Stimulated activated memory B cell treated with anti-CD40 and anti-IgM and Interleukin-4, amounts not matched to agents 10 μg/mL and 1 μg/mL and 100 μg/mL, for 72 hours (primary cell): ENCODE measurements at places on chromosomes 13 and 19.
A peak's percentile ranks its signal among the peaks of the same experiment; 100 is the strongest.

DNA sequence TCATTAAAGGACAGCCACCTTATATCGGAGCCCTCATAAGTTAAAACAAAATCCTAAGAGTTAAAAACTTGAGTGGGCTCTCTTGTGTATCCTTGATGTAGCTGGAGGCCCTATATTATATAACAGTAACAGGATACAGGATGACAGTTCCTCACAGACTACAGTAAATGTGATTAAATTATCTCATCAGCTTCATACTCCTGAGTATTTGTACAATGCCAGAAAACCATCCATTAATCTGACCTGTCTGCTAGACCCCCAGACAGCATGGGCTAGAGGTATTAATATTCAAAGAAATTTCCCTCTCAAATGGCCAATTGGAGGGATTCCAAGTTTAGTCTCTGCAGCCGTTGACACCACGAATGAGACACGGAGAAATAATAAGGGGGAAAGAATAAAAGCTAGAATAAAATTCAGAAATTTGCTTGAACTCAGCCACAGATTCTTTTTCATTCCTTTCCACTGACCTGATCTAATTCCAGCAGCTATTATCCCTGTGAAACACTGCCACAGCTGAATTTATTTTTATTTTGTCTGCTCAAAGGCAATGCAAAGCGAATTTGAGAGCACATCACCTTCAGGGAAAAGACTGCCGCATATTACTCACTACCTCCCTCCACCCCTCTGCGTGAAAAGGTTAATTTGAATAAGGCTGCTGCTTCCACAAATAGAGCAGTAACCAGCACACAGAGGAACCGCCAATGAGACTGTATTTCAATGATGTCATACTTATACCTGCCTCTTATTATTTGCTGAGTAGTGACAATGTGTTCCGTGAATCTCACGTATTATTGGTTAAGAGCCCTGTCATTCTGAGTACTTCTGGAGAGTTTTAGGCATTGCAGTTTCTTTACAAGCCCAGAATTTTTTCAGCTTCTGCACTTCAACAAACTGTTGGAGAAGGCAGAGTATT lies 155.9 kb upstream of the KLF12 start:
- H3K27ac ChIP-seq: peak overlapping the region; percentile 75
- no peaks in the 10 kb centered on the region for H3K27me3 ChIP-seq
- peak; percentile 95 for ATAC-seq
- H3K4me3 ChIP-seq: peak overlapping the region; percentile 70

DNA sequence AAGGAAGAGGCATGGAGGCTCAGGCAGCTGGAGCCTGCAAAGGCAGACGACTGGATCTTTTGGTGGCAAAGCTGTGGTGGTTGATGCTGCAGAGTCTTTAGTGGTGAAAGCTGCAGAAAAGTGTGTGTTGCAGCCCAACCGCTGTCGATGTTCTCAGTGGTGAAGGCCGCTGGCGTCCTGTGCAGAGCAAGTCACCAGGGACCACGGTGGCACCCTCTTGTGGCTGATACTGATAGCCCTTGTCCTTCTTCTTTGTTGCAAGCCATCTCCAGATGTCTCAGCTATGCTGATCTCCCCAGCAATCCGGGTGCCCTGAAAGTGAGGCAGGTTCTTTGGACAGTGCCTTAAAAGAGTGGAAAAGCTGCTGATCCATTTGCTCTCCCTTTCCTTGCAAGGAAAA lies 610.9 kb upstream of the PCDH9 start:
- no peak overlapping the region for H3K27ac ChIP-seq
- no peaks in the 10 kb centered on the region for H3K27me3 ChIP-seq
- H3K4me3 ChIP-seq: no peak overlapping the region

GRCh38 chr13:63942372-63942771 lies 2526.7 kb upstream of the PCDH20 start:
- H3K4me3 ChIP-seq: no peak overlapping the region
- H3K27ac ChIP-seq: no peak overlapping the region
- H3K36me3 ChIP-seq: no peaks in the 10 kb centered on the region
- ATAC-seq: no peak
- H3K4me1 ChIP-seq: no peaks in the 10 kb centered on the region
- H3K27me3 ChIP-seq: no peaks in the 10 kb centered on the region

DNA sequence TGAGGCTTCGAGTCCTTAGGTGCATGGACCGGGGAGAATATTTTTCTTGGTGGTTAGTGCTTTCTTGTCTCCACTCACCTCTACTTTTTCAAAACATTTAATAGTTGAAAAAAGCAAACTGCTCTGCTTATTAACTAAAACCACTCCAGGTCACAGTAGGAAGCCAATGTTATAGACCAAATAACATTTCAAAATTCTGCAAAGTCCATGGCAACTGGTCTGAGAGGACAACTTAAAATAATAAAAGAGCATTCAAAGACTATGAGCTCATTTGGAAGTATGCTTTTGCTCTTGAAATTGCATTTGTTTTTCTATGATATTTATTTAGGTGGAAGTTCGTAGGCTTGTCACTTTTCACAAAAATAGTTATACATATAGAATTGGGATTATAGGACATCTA lies 483.0 kb downstream of the DCT start:
- no peaks in the 10 kb centered on the region for H3K4me1 ChIP-seq
- ATAC-seq: no peak
- no peak overlapping the region for H3K4me3 ChIP-seq
- no peaks in the 10 kb centered on the region for H3K27me3 ChIP-seq

- no peaks in the 10 kb centered on the region for H3K4me1 ChIP-seq
- H3K4me3 ChIP-seq: no peak overlapping the region
- peaks cover 8% of the 10 kb centered on the region for H3K36me3 ChIP-seq
- no peak for ATAC-seq
- H3K27me3 ChIP-seq: no peaks in the 10 kb centered on the region
These were observed 62.9 kb downstream of the LMO7 start for GRCh38 chr13:75699062-75699461.

- H3K4me1 ChIP-seq: peaks cover 41% of the 10 kb centered on the region
- H3K27ac ChIP-seq: peak overlapping the region; percentile 100
- H3K4me3 ChIP-seq: peak overlapping the region; percentile 93
- ATAC-seq: peak; percentile 0
- H3K27me3 ChIP-seq: no peaks in the 10 kb centered on the region
These were observed 616 bp downstream of the HNRNPUL1 start for GRCh38 chr19:41264581-41265394.

DNA sequence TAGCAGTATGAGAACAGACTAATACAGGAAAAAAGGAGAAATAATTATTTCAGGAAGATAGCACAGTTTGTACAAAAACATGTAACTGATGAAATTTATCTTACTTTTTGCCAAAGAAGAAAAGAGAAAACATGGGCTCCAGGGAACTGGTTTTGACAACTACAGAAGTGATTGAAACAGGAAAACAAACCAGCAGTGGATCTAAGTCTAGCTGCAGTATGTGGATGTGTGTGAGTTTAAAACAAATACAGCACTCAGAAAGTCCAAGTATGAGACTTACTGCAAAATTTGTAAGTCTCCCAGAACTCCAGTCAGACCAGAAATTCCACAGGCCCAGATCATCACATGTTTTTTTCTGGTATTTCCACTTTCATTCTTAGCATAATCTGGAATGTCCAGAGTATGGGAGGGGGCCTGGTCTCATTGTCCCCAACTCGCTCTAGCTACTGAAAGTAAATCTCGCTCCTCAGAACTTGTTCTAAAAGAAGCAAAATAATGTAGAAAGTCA lies 259.5 kb downstream of the NHLRC3 start:
- H3K27ac ChIP-seq: no peak overlapping the region
- peaks cover 5% of the 10 kb centered on the region for H3K36me3 ChIP-seq
- no peak overlapping the region for H3K4me3 ChIP-seq
- no peak for ATAC-seq
- no peaks in the 10 kb centered on the region for H3K27me3 ChIP-seq

DNA sequence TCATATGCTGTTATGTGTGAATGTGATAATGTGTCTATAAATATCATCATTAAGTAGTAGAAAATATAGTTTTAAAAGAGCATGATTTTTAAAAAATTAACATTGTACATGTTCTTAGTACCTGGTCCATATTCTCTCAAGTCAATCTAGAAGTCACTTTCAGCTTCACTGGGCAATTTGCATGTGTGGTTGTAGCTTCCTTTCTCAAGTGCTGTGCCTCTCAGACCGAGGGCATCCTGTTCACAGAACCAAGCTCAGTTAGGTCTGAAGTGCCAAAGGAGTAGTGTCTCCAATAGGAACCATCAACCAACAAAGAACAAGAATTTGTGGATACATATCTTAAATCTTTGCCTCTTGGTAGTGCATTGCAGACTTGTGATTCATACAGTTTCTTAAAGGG lies 541.8 kb upstream of the SLC10A2 start:
- no peak for ATAC-seq
- no peaks in the 10 kb centered on the region for H3K27me3 ChIP-seq
- no peaks in the 10 kb centered on the region for H3K36me3 ChIP-seq

DNA sequence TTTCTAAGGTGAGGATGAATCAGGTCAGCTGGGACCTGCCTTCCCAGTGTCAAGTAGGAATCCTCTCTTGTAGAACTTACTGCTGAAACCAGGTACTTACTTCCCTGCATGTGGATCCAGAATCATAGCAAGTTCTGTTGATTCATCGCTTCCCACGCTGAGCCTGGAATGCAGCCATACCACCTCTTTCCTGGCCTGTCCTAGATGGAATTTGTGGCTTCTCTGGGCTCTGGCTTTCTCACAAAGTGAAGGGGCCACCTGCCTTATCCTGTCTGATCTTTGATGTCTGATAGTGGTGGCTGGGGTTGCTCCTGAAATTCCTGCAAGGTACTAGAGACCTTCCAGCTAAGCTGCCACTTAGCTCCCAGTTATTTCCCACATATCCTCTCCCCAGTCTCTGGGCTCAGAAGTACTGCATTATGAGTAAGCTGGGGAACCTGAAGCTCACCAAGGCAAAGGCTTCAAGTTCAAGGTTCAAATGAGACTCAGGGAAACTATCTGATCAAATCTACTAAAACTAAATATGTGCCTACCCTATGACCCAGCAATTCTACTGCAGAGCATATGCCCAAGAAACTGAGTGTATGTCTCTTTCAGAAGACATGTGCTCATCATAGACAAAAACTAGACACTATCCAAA lies 103.5 kb downstream of the SUCLA2 start:
- no peaks in the 10 kb centered on the region for H3K4me1 ChIP-seq
- peaks cover 39% of the 10 kb centered on the region for H3K36me3 ChIP-seq
- no peak for ATAC-seq
- no peaks in the 10 kb centered on the region for H3K27me3 ChIP-seq
- no peak overlapping the region for H3K27ac ChIP-seq

DNA sequence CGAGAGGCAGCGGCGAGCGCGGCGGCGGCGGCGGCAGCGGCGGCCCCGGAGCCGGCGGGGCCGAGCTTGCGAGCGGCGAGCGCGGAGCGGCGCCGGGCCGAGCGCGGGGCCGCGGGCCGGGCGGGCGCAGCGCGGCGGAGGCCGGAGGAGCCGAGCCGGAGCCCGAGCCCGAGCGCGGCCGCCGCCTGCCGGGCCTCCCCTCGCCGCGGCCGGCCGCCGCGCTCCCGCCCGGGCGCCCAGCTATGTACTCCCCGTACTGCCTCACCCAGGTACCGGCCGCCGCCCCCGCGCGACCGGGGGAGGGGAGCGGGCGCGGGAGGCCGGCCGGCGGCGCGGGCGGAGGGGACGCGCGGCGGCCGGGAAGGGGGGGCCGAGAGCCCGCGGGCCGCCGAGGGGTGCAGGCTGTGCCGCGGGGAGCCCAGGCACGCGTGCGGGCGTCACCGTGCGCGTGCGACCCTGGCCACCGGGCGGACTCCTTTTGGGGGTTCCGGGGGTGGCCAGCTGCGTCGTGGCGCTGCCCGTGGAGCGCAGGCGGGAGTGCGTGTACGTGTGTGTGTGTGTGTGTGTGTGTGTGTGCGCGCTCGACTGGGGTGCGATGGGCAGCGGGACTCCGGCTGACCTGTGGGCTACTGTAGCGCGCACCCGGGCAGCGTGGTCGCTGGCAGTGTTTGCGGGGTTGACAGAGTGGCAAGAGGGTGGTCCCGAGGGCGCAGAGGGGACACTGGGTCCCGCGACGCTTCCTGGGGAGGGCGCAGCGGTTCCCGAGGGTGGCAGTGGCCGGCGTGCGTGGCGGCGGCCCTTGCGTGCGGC lies 526 bp downstream of the NFIX start:
- H3K36me3 ChIP-seq: no peaks in the 10 kb centered on the region
- H3K4me1 ChIP-seq: peaks cover 11% of the 10 kb centered on the region
- H3K27ac ChIP-seq: no peak overlapping the region
- peak; percentile 49 for ATAC-seq
- H3K27me3 ChIP-seq: peaks cover 14% of the 10 kb centered on the region

GRCh38 chr19:6465006-6465405 lies 935 bp downstream of the CRB3 start:
- peaks cover 33% of the 10 kb centered on the region for H3K4me1 ChIP-seq
- H3K36me3 ChIP-seq: peaks cover 31% of the 10 kb centered on the region
- ATAC-seq: no peak
- H3K27ac ChIP-seq: no peak overlapping the region

DNA sequence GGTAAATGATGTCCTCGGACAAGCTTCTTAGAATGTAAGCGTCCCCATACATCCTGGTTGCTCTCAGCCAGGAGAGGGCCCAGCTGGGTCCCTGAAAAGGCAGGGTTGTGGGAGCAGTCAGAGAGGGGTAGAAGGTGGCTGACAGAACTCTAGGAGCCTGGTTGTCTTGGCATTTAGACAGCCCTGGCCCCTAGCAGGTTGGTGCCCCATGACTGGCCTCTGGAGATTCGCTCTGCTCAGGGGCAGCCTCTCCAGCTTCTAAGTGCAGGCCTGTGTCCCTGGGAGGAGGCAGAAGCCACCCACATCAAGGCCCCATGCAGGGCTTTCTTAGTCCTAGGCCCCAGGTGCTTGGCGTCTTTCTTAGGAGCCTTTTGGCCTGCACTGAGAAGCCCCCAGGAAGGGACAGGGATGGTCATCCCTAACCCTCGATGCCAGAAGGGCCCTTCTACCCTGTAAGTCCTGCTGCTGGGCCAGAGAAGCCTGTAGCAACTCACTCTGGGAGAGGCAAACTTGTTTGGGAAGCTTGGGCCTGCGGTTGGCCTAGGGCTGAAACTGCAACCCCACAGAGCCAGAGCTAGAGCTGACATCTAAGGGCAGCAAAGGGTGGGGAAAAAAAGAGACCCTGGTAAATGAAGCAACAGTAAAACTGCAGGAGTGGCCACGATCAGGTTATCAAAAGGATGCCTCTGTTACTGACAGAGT lies 2.8 kb upstream of the CDX2 start:
- H3K4me1 ChIP-seq: peaks cover 47% of the 10 kb centered on the region
- H3K4me3 ChIP-seq: no peak overlapping the region
- no peak for ATAC-seq
- peaks cover 95% of the 10 kb centered on the region for H3K27me3 ChIP-seq

DNA sequence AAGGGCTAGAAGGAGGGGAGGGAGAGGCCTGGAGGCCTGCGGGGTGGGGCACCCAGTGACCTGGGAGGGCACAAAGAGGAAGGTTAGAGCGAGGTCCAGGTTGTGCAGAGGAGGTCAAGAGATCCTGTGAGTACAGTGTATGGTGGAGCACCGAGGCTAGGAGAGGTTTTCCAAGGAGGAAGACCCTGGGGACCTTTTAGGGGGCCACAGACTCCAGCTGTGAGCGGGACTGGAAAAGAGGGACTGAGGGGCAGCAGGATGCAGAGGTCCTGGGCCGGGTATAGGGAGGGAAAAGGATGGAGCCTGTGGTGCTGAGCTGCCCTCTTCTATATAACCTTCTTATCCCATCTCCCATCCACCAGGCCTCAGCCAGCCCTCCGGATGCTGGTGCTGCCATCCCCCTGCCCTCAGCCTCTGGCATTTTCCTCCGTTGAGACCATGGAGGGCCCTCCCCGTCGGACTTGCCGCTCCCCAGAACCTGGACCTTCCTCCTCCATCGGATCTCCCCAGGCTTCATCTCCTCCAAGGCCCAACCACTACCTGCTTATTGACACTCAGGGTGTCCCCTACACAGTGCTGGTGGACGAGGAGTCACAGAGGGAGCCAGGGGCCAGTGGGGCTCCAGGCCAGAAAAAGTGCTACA lies 863 bp downstream of the ZNF581 start:
- peak overlapping the region; percentile 88 for H3K4me3 ChIP-seq
- ATAC-seq: no peak
- peaks cover 38% of the 10 kb centered on the region for H3K36me3 ChIP-seq
- peaks cover 67% of the 10 kb centered on the region for H3K4me1 ChIP-seq
- no peaks in the 10 kb centered on the region for H3K27me3 ChIP-seq
- peak overlapping the region; percentile 98 for H3K27ac ChIP-seq
